ENCODE measurements at places on chromosomes 1 and 21. TPM values are rescaled to one million over a fixed set of nuclear protein-coding genes. Genes with fewer than 3 reads are reported as not detected.

Gene OSBPL9
- 96.2 TPM for total RNA-seq

Gene KLF17
- total RNA-seq = 0.17 TPM

- DNase-seq = no peak
- H3K36me3 ChIP-seq = peaks cover 65% of the 10 kb centered on the region
- H3K27me3 ChIP-seq = no peaks in the 10 kb centered on the region
- no peak overlapping the region for H3K4me3 ChIP-seq
Observed at GRCh38 chr1:3883194-3883925, 16.7 kb downstream of the C1orf174 start.

Gene WDR4
- total RNA-seq = 7.7 TPM

GRCh38 chr1:179953974-179954492 is 577 bp upstream of the CEP350 start:
- DNase-seq = no peak
- no peaks in the 10 kb centered on the region for H3K27me3 ChIP-seq
- no peaks in the 10 kb centered on the region for H3K4me1 ChIP-seq

DNA sequence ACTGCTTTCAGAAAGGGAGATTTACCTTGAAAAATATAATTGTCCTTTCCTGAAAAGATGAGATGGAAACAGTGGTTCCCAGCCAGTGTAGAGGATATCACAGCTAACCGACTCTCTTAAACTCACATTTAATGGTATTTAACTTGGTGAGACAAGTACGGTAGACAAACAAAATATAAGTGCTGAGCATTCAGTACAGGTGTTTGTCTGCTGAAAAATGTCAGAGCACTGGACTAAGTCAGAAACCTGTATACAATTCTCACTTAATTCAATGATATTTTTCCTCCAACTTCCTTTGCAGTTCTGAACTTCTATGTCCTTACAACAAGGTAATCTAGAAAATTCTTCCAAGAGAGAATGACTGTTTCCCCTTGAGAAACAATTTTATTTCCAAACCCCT is at the start of gene LCE1B:
TSS of gene LCE1B (plus strand) at position 301 of the 400 bp plus-strand sequence. CDS start 476 bp downstream, outside the sequence.
- H3K27ac ChIP-seq = no peak within 1 kb of the TSS
- no peak within 1 kb of the TSS for H3K4me3 ChIP-seq

Gene HP1BP3
- 301 TPM for total RNA-seq

Gene OLIG2
- total RNA-seq = 42.2 TPM

- no peak overlapping the region for H3K27ac ChIP-seq
- H3K27me3 ChIP-seq = no peaks in the 10 kb centered on the region
- H3K4me3 ChIP-seq = no peak overlapping the region
- DNase-seq = no peak
Observed at GRCh38 chr1:71413441-71414175, 332.8 kb upstream of the ZRANB2 start.

Gene ITLN2
- total RNA-seq = 0.20 TPM

GRCh38 chr1:162381383-162381782 is at the start of gene C1orf226:
C1orf226 (plus strand) TSS chr1:162381728; CDS start chr1:162381902, 174 bp downstream.
- H3K4me1 ChIP-seq = peaks cover 3% of the 10 kb centered on the region
- H3K36me3 ChIP-seq = peaks cover 29% of the 10 kb centered on the region
- no peak within 1 kb of the TSS for H3K4me3 ChIP-seq
- no peaks in the 10 kb centered on the region for H3K27me3 ChIP-seq
- no peak within 1 kb of the TSS for H3K27ac ChIP-seq

GRCh38 chr1:76632136-76632535 is 235.1 kb upstream of the ST6GALNAC5 start:
- H3K4me3 ChIP-seq = no peak overlapping the region
- no peak for DNase-seq
- no peaks in the 10 kb centered on the region for H3K27me3 ChIP-seq
- no peak overlapping the region for H3K27ac ChIP-seq

DNA sequence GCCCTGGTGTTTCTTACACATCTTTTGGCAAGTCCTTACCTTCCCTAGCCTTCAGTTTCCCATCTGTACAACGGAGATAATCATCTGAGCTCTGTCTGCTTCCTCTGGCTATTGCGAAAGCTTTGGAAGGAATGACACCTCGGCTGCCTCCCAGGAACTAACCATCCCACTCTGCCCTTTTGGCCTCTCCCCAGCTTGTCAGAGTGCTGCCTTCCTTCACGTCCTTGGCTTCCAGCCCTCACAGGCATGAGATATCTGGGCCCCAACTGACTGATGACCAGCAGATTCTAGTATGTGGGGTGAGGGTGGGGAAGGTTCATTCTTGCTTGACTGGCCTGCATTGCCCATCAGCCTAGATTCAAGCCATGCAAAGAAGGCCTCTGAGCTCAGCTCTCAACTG is 253.1 kb upstream of the FGGY start:
- no peaks in the 10 kb centered on the region for H3K36me3 ChIP-seq
- no peak for DNase-seq
- no peaks in the 10 kb centered on the region for H3K27me3 ChIP-seq
- H3K4me3 ChIP-seq = no peak overlapping the region
- H3K27ac ChIP-seq = no peak overlapping the region

GRCh38 chr21:42311816-42312625 is 3.2 kb downstream of the TFF3 start:
- no peak overlapping the region for H3K4me3 ChIP-seq
- no peaks in the 10 kb centered on the region for H3K27me3 ChIP-seq
- H3K27ac ChIP-seq = no peak overlapping the region
- no peak for DNase-seq
- H3K4me1 ChIP-seq = peaks cover 50% of the 10 kb centered on the region

DNA sequence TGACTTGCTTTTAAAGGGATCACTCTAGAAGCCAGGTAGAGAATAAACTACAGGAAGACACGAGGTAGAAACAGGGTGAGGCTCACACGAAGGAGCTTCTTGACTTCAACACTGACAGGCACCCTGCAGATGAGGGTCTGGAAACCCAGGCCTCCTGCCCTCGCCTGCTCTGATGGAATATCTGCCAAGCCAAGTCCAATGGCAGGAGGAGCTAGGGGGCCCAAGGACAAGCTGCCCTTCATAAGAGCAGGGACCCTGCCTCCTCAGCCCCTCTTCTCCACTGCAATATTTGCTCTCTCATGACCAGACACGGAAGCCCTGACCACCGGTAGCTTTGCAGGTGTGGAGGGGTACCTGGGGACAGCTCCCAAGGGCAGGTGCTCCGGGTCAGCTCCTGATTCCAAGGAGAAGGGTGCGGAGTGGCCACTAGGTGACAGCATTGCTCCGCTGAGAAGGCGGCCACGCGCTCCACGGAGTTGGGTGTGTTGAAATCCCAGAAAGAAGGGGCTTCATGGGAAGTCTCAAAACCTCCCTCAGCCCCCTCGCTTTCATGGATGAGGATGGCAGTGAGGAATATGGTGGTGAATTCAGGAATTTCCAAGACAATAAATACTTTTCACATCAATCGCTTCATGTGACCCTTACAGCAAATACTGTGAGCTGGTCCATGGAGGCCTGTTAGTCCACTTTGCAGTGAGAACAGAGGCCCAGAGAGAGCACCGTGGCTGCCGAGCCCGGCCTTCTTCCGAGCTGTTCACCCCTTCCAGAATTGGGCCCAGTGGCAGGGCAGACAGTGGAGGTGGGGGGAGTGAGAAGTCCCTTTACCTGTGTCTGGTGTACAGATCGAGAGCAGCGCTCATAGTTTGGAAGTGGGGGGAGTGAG is 33.2 kb upstream of the PAX7 start:
- no peak overlapping the region for H3K4me3 ChIP-seq
- peaks cover 2% of the 10 kb centered on the region for H3K27me3 ChIP-seq
- H3K27ac ChIP-seq = no peak overlapping the region
- peaks cover 21% of the 10 kb centered on the region for H3K4me1 ChIP-seq
- no peaks in the 10 kb centered on the region for H3K36me3 ChIP-seq

Gene UBXN10
- total RNA-seq = 4.2 TPM

DNA sequence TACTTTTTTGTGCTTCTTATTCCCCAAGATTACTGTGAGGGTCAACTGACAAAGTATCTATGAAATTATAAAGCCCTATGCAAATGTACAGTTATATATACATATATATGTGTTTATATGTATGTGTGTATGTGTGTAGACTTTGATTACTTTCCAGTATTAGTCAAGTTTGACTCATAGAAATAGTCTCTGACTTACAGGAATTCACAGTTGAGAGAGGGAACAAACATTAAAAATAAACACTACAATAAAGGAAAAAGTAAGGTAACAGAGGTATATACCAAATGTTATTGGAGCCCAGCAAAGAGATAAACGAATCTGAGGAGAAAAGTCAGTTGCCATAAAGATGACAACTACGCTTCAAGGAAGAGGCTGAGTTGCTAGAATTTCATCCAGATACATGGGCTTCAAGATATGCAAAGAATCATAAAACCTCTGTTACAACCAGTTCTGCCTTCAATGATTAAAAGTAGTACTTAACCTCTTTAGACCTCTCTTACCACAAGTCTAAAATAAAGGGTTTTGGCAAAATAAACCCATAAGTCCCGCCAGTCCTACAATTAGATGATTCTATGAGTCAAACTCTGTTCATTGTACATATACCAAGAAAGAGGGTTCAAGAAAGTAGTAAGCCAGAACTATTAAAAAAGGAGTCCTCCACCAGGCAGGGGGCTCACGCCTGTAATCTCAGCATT is 7.2 kb downstream of the IFT25 start:
- H3K4me3 ChIP-seq = no peak overlapping the region
- no peaks in the 10 kb centered on the region for H3K27me3 ChIP-seq
- H3K4me1 ChIP-seq = no peaks in the 10 kb centered on the region
- H3K36me3 ChIP-seq = peaks cover 5% of the 10 kb centered on the region
- no peak overlapping the region for H3K27ac ChIP-seq

Gene SMCP
- not detected for total RNA-seq

DNA sequence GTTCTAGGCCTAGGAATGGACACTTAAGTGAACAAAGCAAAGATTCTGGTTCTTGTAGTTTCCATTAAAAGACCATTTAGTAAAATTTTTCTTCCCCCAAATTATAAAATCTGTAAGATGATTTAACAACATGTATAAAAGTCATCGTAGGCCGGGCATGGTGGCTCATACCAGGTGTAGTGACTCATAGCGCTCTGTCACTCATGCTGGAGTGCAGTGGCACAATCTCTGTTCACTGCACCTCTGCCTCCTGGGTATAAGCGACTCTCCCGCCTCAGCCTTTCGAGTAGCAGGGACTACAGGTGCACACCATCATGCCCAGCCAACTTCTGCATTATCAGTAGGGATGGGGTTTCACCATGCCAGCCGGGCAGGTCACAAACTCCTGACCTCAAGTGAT is 9.1 kb downstream of the ASPM start:
- no peak overlapping the region for H3K4me3 ChIP-seq
- DNase-seq = no peak
- H3K36me3 ChIP-seq = peaks cover 2% of the 10 kb centered on the region
- no peaks in the 10 kb centered on the region for H3K27me3 ChIP-seq

DNA sequence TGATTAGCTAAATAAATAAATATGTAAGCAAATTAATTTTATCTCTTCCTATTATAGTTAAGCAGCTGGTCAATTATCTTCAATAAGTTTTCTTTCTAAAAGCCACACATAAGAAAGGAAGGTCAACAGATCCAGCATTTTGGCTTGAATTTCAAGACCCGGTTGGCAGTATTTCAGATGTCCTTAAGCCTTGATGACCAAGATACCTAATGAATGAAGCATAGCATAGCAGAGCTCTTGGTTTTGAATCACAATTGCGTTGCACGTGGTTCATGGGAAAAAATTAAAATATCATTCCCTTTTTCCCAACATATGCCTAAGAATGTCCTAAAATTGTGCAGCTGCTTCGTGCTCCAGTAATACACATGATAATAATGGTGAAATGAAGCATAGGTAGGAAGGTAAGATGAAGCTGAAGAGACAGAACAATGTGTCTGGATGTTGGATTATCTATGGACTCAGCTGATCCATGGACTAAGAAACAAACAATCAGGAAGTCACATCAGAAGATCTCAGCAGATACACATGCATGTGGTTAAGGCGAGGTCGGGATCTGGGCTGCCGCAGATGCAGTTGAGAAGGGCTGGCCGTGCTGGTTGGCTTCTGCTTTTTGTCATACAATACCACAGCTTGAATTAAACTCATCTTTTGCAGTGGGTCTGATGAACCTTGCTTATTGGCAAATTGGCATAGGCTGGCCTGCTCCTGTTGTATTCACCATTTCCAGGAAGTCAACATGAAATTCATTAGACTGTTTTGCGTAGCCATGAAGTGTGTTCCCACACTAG is 284.9 kb upstream of the RUNX1 start:
- no peak overlapping the region for H3K27ac ChIP-seq
- no peaks in the 10 kb centered on the region for H3K27me3 ChIP-seq
- DNase-seq = no peak
- H3K4me3 ChIP-seq = no peak overlapping the region

Gene SEMA4A
- 8.2 TPM for total RNA-seq

Gene PDE4B
- 181 TPM for total RNA-seq

Gene ARHGAP29
- 86.0 TPM for total RNA-seq

DNA sequence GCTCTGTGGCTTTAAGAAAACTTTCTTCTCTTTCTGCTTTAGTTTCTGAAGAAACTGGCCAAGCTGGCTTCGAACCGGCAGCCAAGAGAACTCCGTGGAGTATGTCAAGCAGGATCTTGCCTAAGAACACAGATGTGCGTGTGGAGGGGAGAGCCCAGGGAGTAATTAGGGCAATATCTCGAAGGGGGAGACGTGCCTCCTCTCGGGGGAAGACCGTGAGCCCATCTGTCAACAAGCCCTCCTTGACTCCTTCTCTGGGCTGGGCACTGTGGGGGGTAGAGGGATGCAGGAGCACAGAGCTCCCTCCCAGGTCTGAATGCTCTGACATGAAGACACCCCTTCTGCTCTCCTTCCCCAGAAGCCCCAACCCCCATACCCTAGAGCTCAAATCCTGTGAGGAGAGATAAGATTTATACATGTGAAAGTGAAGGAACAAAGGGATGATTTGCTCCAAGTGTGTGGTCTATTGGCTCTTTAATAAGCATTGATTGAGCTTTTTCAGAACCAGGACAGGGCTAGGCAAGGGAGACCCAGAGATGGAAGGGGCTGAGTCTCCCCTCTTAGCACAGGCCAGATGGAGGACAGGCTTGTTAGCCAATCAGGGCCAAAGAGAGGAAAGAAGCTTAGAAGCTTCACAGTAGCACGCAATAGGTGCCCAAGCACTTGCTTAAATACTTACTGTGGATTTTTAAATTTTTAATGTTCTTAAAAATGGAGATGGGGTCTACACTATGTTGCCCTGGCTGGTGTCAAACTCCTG is 37.5 kb downstream of the EDN2 start:
- peaks cover 15% of the 10 kb centered on the region for H3K4me1 ChIP-seq
- no peaks in the 10 kb centered on the region for H3K27me3 ChIP-seq
- H3K36me3 ChIP-seq = no peaks in the 10 kb centered on the region
- H3K27ac ChIP-seq = no peak overlapping the region
- no peak overlapping the region for H3K4me3 ChIP-seq
- DNase-seq = no peak

Gene DPM3
- total RNA-seq = 46.6 TPM

Data from spinal cord (tissue), 10 donors.